ELF-1 (cell line): ENCODE measurements at places on chromosomes 4 and X.

DNA sequence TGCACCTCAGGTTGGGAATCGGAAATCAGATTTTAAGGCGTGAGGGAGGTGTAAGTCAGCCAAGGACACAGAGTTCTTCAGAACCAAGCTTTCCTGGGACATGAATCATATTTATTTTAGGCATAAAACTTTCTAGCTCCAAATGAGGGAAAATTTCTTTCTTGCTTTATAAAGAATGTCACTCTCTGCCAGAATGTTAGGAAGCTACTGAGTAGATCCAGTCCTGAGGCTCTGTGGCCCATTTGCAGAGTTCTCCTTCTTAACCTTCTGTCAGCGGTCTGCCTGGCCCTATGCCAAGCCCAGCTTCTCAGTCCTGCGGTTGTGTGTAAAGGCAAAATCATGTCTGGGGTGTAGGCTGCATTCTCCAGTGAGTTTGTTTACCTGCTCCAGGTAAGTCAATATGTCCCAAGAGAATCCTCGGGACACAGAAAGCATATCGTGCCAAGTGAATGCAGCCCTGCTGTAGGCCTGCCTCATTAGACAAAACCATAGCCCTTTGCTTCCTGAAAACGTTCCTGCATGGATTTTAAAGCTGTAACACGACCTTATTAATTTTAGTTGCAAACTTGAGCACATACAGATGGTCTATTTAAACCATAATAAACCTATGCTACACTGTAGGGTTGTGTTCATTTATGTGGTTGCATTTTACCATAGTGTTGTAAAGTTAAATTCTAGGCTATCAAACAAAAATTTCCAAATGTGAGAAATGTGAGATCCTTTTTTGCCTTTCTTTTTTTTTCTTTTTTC, 29.2 kb upstream of the CCNI start:
- no peak for DNase-seq

DNA sequence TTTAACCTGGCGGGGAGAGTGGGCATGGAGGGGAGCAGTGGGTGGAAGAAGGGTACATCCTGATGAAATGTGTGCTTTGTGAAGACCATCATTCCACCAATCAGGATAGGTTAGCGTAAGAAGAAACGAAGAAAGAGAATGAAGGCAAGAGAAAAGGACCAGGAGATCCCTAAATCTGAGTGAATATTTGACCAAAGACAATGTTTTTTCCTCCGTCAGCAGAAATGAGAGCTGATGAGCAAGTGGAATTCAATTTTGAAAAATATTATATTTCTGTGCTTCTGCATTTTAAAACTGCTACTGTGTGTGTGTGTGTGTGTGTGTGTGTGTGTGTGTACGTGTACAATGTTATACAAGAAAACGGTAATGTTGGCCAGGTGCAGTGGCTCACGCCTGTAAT, 58.3 kb upstream of the NOCT start:
- DNase-seq, result no peak

DNA sequence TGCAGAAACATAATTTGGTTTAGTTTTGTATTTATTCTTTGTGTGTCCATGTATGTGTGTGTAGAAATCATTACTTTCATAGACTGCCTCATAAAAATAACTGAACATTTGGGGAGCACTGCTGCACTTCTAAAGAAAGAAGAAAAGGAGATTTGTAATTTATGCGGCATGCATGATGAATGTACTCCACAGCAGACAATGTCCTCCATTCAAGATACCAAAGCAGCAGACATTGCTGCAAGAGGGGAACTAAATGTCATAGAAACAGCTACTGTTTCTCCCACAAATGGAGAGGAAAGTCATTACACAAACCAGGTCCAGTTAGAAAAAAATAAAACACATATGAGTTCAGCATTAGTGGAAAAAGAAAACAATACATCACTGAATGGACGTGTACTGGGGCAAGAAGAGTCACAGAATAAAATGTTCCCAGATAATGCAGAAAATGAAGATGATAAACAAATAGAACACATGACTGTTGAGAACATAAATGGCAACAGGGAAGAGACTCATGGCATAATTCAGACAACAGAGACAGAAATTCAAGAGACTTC, 2.6 kb downstream of the DTHD1 start:
- no peak for DNase-seq

GRCh38 chr4:2073808-2074481, 14.8 kb downstream of the NAT8L start:
- no peak for DNase-seq

DNA sequence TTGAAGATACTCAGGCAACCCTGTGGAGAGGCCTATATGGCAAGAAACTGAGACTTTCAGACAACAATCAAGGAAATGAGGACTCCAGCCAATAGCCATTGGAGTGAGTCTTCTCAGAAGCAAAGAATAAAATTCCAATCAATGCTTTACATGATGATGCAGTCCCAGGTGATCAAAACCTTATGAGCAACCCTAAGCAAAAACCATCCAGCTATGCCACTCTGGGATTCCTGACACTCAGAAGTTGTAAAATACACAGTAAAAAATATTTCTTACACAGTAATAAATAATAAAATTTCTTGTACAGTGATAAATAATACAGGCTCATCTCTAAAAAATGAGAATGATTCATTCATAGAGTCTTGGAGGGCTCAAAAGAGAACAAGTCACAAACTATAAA, 150.6 kb downstream of the IL15 start:
- no peak for DNase-seq

GRCh38 chr4:3251691-3252479, 2.9 kb downstream of the MSANTD1 start:
- DNase-seq, result no peak

- no peak for DNase-seq
Measured at GRCh38 chr4:21290562-21290961, 590.3 kb downstream of the PACRGL start.

- DNase-seq, result no peak
Measured at GRCh38 chr4:113382704-113383103, 333.3 kb downstream of the ANK2 start.

GRCh38 chr4:1193206-1194009, 21.0 kb upstream of the SPON2 start:
- no peak for DNase-seq

DNA sequence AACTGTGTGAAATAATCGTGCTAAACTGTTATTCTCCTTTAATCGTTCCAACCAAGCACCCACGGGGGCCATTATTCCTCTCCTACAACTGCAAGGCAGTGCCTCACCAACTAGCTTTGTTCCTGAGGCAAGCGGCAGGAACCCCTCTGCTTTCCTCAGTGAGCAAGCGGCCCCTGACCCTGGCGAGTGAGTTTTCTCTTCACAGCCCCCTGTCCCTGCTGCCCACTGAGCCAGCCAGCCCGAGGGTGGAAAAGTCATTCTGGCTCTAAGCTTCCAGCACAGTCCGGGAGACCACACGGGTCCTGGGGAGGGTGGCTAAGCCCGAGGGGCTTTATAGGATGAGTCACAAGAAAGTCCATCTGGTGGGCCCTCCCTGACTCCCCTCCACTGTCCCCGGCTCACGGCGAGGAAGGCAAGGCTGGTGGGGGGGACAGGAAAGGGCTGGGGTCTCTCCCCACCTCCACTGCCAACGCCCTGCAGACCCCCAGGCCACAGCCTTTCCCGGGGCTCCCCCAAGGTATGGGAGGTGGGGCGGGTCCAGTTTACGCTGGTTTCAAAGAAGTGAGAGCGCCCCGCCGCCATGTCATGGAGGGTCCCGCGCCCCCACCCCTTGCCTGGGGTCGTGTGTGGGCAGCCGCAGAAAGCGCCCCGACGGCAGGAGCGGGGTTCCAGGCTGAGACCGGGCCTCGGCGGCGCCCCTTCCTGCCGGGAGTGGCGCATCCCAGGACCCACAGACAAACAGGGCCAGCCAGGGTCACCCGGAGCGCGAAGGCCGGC, 45.0 kb downstream of the CPLX1 start:
- DNase-seq, result peak; percentile 57

- no peak for DNase-seq
Measured at GRCh38 chr4:107640197-107640596, 79.8 kb downstream of the PAPSS1 start.

- DNase-seq, result no peak
Measured at GRCh38 chr4:55545151-55545550, 1.6 kb downstream of the CLOCK start.

- no peak for DNase-seq
Measured at GRCh38 chrX:130999360-130999759, 58.8 kb upstream of the ARHGAP36 start.

DNA sequence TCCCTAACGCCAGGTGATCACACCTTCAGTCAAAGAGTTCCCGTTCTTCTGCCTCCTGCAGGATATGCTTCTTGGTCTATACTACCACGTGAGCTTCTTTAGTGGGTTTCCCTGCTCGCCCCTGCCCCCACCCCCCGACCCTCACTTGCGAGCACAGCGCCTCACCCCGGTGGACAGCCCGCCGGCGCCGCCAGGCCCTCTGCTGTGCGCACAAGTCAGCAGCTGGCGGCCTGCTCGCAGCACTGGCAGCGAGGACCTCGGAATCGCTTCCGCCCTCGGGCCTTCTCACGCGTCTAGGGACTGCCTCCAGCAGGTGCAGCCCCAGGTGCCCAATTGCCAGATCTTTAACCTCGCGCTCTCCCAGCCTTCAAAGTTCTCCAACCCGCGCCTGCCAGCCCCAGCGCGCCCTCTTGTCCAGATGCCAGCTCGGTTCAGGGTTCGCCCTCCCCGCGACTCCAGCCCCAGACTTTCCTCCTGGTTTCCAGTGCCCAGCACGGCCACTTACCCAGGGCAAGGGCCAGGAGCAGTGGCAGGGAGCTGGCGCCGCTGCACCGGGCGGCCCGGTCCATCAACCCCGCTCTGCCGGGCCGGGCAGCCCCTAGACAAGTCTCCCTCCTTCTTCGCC, 454 bp downstream of the BTC start:
- DNase-seq, result peak; percentile 62

GRCh38 chrX:50704360-50704759, 109.6 kb downstream of the SHROOM4 start:
- DNase-seq, result no peak

DNA sequence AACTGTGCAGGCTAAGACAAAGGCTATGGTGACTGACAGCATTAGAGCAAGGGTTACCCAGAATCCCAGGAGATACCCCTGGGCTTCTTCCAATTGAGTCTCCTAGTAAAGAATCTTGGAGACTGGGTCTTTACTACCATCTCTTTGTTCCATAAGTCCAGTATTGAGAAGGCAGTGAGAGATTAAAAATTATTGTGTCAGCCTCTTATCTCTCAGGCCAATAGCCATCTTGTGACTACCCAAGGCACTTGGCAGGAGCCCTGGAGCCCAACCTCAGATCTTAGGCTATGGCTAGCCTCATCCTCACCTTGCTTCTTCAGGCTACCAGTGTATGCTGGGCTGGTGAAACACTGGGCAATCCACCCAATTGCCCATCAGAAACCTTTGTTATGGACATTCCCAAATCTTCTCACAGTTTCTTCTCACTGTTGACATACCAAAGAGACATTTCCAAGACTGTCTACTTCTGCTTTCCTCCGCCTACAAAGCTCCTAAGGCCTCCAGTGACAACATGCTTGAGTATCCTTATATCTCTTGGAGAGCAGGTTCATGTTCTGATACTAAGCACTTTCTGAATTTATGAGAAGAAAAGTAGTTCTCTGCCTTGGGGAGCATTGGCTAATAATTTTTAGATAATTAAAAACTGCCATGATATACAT, 76.3 kb upstream of the STIM2 start:
- no peak for DNase-seq

GRCh38 chr4:32985256-32985655, 2265.1 kb downstream of the PCDH7 start:
- no peak for DNase-seq

- DNase-seq, result no peak
Measured at GRCh38 chr4:122099896-122100295, 52.2 kb upstream of the BLTP1 start.

- DNase-seq, result peak; percentile 78
Measured at GRCh38 chr4:39970671-39971640, 6.8 kb downstream of the PDS5A start.

- DNase-seq, result no peak
Measured at GRCh38 chrX:67583171-67583570, 39.4 kb downstream of the AR start.

DNA sequence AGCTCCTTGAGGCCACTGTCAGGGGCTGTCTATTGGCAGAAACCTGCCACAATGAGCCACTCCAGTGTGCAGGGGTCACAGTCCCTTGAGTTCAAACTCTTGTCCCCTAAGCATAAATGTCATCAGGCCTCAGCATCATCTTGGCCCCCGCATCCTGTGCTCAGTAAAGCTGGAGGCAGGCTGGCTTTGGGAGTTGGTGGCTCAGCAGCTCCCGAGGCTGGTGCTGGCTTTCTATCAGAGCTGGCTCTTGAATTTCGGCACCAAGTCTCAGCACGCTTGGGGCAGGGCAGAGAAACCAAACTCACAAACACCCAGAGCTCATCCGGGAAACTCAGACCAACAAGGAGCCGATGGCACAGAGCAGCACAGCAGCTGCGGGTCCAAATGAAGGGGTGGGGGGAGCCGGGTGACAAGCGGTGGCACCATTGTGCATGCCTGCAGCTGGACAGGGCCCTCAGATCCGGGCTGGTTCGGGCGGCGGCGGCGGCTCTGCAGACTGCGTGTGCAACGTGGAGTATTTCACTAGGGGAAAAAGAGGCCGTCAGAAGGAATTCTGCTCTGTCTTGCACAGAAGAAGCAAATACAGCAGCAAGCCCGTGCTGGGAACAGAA, 75.5 kb downstream of the MTMR1 start:
- no peak for DNase-seq

GRCh38 chrX:20378233-20378920, 111.7 kb upstream of the RPS6KA3 start:
- DNase-seq, result no peak

- DNase-seq, result no peak
Measured at GRCh38 chr4:35526456-35526855, 717.9 kb downstream of the ARAP2 start.
